ENCODE measurements at places on chromosomes 1 and 21. TPM values are rescaled to one million over a fixed set of nuclear protein-coding genes. Genes with fewer than 3 reads are reported as not detected.

Gene TFF2
- total RNA-seq = 1.5 TPM

Gene OR2T2
- not detected for total RNA-seq

Gene S100A3
- 2.6 TPM for total RNA-seq

Gene FCRL5
- not detected for total RNA-seq

Gene AMY1B
- not detected for total RNA-seq

Gene LCE5A
- not detected for total RNA-seq
